ENCODE measurements at places on chromosomes 5 and 9. TPM values are rescaled to one million over a fixed set of nuclear protein-coding genes. Genes with fewer than 3 reads are reported as not detected.

GPR151 gene
- total RNA-seq, result not detected

- DNase-seq, result no peak
These were observed 174.8 kb downstream of the SLC12A2 start for GRCh38 chr5:128258372-128258771.

DNA sequence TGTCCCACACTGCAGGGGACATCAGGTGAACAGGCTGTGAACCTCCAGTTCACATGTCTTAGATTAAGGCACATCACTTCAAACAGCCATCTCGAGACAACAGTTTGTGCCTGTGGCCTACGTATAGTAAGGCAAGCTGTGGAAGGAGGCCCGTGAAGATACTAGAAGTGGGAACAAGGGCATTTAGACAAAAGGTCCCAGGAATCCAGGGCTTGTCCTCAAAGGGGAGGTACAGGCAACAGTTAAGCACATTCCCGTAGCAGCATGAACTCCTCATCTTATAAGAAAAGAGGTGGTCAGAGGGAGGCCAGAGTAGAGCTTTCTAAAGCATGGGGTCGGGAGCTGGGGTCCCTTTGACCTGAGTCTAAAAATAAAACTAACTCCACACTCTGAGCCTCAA lies 122.5 kb upstream of the TRPM3 start:
- no peak for DNase-seq

SIT1 gene
- 0.23 TPM for total RNA-seq

DNA sequence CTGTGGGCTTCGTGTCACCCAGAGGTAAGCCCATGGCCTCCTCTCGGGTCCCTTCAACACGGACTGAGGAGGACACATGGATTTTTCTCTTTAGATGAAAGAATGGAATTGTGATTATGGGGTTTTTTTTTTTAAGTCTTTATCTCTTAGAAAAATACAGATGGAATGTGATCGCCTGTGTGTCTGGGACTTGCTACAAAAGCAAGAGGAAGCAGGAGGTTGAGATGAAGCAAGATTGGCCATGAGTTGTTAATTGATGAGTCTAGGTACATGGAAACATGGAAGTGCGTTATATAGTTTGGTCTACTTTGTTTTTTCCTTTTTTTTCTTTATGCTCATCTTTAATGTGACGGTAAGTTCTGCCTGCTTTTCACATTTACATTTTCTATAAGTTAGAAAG lies 14.6 kb downstream of the USP20 start:
- no peak for DNase-seq

- DNase-seq, result no peak
These were observed 167.1 kb upstream of the ADRA1B start for GRCh38 chr5:159749146-159749545.

GRCh38 chr9:125525921-125526631 lies 180.9 kb downstream of the MAPKAP1 start:
- DNase-seq, result no peak

C6 gene
- total RNA-seq, result 487 TPM

STKLD1 gene
- total RNA-seq, result 0.83 TPM

MAP1B gene
- total RNA-seq, result 3.4 TPM

- DNase-seq, result no peak
These were observed 54.3 kb downstream of the SLF1 start for GRCh38 chr5:94672746-94673145.

DNA sequence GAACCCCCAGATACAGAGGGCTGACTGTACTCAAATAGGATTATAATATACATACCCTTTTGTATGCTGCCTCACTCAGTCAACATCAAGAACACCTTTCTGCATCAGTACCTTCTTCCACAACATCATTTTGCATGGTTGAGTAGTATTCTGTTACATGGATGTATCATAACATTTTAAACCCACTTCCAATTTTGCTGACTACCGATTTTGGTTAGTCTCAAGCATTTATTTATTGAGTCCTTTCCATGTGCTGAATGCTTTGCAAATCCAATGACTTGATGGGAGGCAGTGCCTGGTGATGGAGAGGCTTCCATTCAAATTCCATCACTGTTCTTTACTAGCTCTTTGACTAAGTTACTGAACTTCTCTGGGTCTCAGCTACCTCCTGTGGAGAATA lies 182.0 kb upstream of the KLF4 start:
- DNase-seq, result no peak

DNA sequence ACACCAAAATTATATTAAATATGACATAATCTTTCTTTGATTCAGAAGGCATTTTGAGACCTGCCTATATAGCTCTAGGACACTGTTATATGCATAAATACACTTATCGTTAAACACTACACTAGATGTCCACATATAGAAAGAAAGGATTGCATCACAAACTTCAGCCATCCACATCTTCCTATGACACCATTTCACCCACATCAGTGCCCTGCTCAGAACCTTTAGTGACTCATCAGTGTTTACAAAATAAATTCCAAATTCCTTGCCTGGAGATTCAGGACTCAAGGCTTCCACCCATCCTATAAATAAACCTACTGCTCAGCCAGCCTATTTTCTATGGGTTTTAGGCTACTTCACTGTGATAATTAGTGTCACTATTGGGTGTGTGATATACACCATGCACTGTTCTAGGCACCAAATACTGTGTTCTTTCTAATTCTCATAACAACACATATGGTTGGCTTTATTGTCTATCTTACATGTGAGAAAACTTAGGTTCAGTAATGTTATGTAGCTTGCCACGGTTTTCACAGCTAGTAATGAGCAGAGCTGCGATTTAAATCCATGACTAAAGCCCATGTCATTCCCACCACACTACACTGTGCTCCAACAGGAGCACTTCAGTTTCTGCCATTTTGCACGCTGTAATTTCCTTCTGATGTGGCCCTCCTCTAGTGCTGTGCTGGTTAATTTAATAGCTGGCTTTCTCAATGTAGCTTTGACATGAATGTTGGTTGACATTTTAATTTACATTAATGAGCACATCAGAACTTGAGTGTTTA lies 103.3 kb downstream of the SREK1 start:
- DNase-seq, result no peak

- DNase-seq, result no peak
These were observed 132.1 kb downstream of the PCSK1 start for GRCh38 chr5:96300976-96301375.

LRRC19 gene
- total RNA-seq, result 0.55 TPM

IFNB1 gene
- total RNA-seq, result not detected

PTPRD gene
- 29.4 TPM for total RNA-seq

All from left lobe of liver (tissue), 2 donors.